ENCODE measurements at places on chromosomes 1 and 21.

GRCh38 chr1:166907763-166908162 is 31.7 kb upstream of the TADA1 start:
- no peak for DNase-seq

DNA sequence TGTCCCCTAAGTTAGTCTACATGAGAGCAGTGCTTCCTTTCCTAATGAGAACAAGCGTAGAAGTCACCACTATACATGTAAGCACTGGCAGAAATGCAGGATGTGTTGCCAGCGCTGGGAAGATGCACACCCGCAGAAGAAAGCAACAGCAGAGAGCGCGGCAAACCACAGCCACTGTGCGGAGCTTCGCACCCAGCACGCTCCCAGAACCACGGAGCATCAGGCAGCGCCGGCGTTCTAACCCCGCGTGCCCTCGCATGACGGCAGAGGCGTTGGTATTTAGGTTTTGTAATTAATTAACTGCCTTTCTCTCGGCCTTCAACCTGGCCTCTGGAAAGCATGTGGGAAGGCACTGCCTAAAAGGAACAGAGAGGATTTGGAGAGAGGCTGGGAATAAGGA is 69.1 kb downstream of the OLIG1 start:
- no peak for DNase-seq

DNA sequence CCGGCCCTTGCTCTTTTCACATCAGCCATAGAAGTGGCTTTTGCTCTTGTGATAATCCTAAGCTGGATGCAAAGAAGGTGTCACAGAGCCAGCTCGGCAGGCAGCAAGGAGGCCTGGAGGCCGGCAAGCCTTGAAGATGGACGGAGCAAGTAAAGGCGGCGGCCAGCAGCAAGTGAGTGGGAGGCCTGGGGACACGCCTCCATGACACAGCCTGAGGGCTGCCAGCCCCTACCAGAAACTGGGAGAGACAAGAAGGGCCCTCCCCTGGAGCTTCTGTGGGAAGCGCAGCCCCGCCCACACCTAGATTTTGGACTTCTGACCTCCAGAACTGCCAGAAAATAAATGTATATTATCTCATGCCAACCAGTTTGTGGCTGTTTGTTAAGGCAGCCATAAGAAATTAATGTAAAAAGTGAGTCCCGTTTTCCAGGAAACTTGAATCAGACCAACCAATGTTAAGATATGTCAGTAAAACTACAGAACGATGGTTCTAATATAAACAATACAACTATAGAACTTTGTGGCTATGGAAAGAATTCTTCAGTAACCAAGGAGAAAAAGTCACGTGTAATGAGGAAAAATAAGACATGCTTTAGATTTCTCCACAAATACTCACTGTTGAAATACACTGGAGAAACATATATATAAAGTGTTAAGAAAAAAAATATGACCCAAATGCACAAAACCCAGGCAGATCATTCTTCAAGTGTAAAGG is 49.9 kb downstream of the BACE2 start:
- DNase-seq: no peak

GRCh38 chr1:166944186-166944967 is 31.0 kb downstream of the ILDR2 start:
- no peak for DNase-seq

DNA sequence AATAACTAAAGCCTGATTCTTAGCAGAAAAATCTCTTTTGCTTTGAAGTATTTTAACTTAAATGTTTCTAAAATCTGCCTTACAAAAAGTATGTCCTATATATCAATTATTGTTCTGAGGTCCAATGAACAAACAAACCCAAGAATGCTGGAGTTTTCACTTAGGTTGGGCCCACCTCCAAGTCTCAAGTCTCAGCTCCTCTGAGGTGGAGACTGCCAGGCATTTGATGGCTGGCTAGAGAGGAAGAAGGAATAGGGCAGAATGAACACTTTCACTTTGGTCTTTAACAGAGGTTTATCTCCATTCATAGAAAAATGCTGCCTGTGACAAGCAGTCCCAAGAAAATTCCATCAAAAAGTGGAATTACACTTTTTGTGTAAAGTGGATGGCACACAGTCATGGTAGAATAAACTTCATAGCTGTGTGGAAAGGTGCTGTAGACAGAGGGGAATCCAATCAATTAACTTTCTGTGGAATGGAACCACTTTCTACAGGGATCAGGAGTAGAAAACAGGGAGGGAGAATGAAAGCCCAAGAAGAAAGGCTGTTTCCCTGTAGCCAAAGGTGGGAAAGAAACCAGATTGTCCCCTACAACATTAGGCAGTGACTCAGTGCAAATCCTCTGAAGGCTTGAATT is 349.4 kb upstream of the RUNX1 start:
- DNase-seq: no peak

- no peak for DNase-seq
Observed at GRCh38 chr1:64880449-64880848, 85.9 kb downstream of the JAK1 start.

DNA sequence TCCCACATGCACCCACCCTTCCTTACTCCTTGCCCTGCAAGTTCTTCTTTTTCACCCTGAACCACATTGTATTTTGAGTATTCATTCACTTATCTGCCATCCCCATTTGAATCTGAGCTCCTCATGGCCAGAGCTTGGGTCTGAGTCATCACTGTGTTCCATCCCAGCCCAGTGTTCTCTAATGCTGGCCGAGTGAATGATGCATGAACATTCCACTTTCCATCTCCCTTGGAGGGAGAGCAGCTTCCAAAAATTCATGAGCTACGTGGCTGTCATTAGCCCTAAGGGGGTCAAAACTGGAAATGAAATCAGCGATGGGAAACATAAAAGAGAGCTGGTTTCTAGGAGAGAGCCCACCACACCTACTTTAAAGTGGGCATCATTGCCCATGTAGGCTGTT is 187.0 kb upstream of the USP24 start:
- DNase-seq: no peak

- no peak for DNase-seq
Observed at GRCh38 chr1:92837062-92837461, 5.2 kb downstream of the RPL5 start.

DNA sequence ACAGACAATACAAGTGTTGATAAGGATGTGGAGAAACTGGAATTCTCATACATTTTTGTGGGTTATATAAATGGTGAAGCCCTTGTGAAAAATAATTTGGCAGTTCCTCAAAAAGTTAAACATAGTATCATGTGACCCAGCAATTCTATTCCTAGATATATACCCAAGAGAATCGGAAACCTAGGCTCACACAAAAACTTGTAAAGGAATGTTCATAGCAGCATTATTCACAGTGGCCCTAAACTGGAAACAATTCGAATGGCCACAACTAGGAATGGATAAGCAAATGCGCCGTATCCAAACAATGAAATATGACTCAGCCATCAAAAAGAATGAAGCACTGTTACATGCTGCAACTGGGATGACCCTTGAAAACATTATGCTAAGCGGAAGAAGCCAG is 3.9 kb upstream of the CD247 start:
- no peak for DNase-seq

DNA sequence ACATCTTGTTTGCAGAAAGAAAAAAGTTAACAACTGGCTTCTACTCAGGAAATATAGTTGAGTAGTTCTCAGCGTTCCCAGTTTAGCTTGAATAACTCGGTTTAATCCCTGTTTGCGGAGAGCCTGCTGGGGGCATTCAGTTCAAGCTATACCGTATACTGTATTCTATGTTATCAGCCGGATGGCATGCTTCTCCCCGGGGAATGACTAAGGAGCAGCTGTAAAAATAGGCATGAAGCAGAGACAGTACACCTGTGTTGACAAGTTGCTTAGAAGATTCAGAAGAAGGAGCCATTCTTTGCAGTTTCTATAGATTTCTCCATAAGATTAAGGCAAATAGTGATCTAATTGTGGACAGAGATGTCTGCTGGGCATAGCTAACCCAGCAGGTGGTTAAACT is 267.8 kb upstream of the NCAM2 start:
- no peak for DNase-seq

GRCh38 chr1:227355542-227356245 is 37.4 kb upstream of the CDC42BPA start:
- no peak for DNase-seq

DNA sequence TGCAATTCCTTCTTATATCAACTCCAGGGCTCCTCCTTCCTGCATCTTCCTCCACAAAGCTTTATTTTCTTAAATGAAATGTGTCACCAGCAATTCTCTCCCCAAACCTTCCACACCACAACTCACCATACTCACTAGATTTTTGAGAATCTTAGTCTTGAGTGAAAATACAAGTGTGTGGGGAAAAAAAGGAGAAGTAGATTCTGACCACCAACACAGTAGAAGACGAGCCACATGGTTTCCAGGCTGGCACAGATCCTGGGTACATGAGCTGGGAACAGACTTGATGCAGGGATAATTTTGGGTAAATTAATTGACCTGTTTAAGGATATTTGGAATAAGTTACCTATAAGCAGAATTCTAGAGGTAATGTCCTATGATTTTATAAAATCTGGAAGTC is 72.8 kb upstream of the KCNJ15 start:
- no peak for DNase-seq

GRCh38 chr1:50976111-50976889 is 6.3 kb downstream of the CDKN2C start:
- DNase-seq: no peak

- no peak for DNase-seq
Observed at GRCh38 chr1:6331543-6332273, 61.9 kb downstream of the ACOT7 start.

DNA sequence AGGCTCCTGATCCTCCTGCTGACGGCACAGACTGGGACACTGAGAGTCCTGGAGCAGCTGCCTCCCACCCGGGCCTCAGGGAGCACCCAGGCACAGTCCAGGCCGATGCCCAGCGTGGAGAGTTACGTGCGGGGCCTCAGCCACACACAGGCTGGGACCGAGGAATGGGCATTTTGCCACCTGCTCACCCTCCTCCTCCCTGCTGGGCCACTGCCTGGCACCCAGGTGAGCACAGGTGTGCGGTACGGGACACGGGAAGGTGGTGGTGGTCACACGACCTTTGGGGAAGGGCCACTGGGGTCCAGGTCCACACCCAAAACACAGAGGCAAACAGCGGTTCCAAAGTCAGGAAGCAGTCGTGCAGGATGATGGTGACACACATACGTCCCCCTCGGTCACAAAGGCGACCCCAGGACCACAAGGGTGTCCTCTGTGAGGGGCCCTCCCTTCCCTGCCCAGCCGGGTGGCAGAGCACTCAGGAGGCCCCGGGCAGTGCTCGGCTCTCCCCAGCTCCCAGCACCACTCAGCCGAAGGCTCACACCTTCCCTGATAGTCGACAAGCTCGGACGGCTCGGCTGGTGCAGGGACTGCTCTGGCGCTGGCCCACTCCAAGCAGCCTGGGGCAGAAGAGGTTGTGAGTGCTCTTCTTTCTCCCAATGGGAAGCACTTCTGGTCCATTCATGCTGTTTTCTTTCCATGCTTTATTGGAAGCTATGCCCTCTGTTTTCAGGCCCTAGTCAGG is 14.3 kb downstream of the MORN1 start:
- DNase-seq: no peak

GRCh38 chr1:114694540-114695310 is 621 bp downstream of the AMPD1 start:
- no peak for DNase-seq

- DNase-seq: no peak
Observed at GRCh38 chr1:109891930-109892329, 18.7 kb upstream of the CSF1 start.

GRCh38 chr1:238088560-238089290 is 198.0 kb upstream of the ZP4 start:
- no peak for DNase-seq

GRCh38 chr1:57124170-57124569 is 158.4 kb upstream of the C8B start:
- no peak for DNase-seq

DNA sequence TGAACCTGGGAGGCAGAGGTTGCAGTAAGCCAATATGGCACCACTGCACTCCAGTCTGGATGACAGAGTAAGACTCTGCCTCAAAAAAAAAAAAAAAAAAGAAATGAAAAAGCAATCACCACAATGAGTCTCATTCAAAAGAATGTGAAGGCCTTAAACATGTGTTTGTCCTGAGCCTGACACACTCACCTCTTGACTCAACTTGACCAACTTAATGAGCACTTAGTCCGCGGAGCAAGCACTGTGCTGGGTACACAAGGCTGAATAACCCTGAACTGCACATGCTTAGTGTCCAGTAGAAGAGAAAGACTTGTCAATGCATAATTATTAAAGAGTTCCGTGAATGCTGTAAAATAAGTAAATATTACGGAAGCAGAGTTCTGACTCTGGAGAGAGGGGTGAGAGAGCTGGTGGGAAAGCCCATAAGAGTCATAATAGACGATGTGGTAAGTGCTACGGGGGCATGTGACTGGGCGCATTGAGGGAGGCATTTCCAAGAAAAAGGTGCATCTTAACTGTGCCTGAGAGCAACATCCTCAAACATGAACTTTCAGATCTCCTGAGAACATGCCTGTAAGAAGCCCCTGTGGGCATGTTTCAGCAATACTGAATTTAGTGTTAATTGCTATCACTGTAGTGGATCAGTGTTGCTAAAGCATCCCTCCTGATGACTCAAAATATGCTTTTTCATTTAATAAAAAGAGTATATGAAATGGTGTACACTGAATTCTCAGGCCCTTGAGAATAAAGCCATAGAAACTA is 27.2 kb downstream of the MCOLN2 start:
- no peak for DNase-seq

GRCh38 chr1:76593141-76593540 is 274.1 kb upstream of the ST6GALNAC5 start:
- DNase-seq: no peak

- DNase-seq: no peak
Observed at GRCh38 chr1:228839656-228840055, 104.4 kb downstream of the RHOU start.

GRCh38 chr1:109793486-109794318 is 30.0 kb upstream of the EPS8L3 start:
- DNase-seq: no peak

DNA sequence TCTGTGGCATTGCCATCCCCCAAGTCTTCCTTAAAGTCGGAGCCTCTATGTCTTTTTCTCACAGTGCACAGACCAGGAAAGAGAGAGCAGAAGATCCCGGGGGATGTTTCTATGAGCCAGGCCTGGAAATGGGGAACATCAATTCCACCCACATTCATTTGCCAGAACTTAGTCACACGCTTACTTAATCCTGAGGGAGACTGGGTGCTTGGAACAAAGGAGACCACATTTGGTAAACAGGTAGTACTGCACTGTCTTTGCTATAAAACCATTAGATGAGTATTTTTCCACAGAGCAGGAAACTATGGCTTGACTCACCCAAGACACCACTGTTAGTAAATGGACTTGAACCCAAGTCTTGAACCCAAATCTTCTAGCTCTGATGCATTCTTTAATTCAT is 60.7 kb upstream of the CTTNBP2NL start:
- DNase-seq: no peak
